Suppressor macrophage treated with lipopolysaccharide for 4 hours (primary cell): ENCODE measurements at places on chromosomes 7 and 10.

GRCh38 chr10:102117391-102118159 is 2.6 kb downstream of the LDB1 start:
- DNase-seq, result peak; percentile 36

DNA sequence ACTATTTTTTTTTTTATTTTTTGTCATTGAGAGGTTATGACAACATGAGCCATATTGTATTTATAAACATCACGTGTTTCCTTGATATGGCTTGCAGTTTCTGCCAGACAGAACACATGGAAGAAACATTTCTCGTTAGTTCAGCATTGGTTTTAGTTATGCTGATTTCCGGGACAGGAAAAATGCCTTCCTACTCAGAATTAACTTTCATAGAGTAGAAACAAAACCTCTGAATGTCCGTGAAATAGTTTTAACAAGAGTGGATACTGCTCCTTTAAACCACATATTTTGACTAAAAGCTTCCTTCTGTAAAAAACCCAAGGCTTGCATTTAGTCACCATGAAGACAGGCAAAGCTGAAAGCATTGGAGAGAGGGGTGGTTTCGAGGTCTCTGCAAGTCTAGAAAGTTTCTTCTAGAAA is 240.4 kb downstream of the KIAA1217 start:
- DNase-seq, result no peak

DNA sequence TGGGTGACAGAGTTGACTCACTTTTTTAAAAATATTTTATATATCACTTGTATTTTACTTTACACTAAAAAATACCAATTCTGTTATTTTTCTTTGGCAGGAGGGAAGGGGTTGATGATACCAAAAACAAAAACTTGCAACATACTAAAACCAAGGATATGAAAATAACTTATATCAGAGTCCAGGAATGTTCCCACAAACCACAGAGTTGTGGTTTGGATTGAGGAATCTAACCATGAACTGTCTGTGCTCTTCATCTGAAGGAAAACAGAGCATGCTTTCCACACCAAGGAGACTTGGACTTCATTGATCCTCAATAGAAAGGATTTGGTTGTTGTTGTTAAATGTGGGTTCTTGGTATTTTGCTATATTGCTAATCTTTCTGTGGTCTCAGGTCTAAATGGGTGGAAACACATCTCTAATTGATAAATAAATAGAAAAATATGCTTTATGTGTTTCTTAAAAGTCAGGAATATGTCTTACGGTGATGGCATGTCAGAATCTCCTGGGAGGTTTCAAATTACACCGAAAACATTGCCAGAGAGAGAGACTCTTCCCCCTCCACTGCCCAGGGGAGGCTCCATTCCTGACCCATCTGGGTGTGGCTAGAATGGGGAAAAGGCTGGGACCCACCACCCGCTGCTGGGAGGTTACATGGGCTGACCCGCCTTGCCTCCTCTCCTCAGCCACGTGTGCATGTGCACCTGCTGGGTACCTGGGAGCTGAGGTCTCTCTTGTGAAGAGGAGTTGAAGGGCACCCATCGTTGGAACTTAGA is 46.9 kb upstream of the STK17A start:
- DNase-seq, result no peak

DNA sequence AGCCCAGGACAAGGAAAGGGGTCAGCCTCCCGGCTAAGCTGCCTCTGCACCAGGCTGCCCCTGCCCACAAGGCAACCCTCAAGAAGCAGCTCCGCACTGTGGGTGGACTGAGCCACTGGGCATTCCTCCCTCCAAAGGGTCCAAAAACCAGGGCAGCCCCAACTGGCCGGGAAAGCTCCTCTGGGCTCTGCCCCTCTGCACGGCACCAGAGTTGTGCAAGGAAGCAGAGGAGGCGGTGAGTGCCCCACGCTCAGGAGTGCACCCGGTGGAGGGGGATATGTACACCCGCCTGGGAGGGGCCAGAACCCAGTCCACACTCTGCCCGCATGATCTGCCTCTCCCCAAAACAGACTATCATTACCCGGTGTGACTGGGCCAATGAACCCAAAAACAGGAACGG is 43.8 kb downstream of the PTPRN2 start:
- DNase-seq, result no peak

- no peak for DNase-seq
Observed at GRCh38 chr7:65219623-65220022, 154.0 kb upstream of the ZNF92 start.

- DNase-seq, result no peak
Observed at GRCh38 chr7:20442951-20443350, 112.3 kb downstream of the ITGB8 start.
